ENCODE measurements at places on chromosomes 7 and 10.

DNA sequence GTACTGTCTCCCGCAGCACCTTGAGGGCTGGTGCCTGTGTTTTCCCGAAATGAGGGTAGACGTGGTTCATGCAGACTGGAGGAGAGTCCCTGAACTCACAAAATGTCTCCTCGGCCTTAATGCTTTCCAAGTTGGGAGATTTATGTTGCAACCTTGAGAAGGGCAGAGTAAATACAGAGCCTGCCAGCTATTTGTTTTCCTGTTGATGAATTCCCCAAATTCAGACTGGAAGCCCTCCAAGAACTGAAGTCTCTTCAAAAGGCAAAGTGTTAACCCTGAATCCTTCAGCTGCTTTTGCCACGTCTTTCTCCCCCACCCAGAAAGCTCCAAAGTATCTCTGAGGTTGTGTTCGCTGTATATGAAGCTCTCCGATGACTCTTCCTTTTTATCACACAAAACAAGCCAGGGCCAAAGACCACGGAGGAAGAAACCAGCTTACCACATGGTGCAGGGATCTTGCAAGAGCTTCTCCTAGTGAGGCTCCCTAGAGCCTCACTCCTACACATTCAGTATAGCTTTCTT is 254.7 kb upstream of the NFE2L3 start:
- DNase-seq: no peak

GRCh38 chr10:3414667-3415023 is 242.1 kb upstream of the PITRM1 start:
- no peak for DNase-seq

- no peak for DNase-seq
Observed at GRCh38 chr7:37920305-37920848, at the start of gene EPDR1. EPDR1 (plus strand) TSS chr7:37920640; CDS start chr7:37920940, 300 bp downstream.

- no peak for DNase-seq
Observed at GRCh38 chr7:127150543-127150942, 102.2 kb downstream of the GRM8 start.

GRCh38 chr7:30186725-30187124 is 51.9 kb downstream of the MTURN start:
- no peak for DNase-seq

GRCh38 chr7:116328161-116328560 is 117.8 kb downstream of the TES start:
- DNase-seq: no peak

DNA sequence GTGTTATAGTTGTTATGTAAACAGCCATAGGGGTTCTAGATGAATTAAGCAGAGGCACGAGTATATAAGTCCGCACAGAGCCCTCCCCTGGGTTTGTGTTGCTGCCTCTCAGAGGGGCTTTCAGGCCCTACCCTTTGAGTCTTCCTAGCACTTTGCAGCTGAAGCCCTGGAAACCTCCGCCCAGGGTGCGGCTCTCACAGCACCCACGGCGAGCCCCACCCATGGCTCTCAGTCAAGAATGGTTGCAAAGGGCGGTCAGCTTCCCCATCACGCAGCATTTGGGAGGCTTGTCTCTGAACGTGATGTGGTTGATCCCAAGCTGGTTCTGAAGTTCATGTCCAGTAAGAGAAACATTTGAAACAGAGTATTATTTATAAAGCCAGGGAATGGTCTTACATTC is 18.8 kb upstream of the INSIG1 start:
- no peak for DNase-seq

- no peak for DNase-seq
Observed at GRCh38 chr10:120177330-120177729, 279.7 kb upstream of the PLPP4 start.

DNA sequence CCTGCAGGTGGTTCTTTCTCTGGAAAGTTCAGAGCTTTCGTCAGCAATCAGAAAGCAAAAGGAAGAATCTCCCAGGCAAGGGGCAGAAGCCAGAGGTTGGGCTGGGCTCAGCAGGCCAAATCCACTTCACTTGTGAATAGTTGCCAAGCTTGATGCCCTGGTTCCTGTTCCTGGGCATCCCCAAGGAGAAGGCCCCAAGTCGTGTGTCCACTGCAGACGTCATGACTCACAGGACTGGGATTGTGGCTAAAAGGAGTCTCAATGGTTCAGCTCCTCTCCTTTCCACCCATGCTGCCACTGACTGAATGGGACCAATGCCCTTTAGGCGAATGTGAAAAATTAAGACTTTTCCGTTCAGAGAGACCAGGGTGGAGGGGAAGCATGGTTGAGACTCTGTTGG is 38.6 kb upstream of the TRIM8 start:
- DNase-seq: no peak

DNA sequence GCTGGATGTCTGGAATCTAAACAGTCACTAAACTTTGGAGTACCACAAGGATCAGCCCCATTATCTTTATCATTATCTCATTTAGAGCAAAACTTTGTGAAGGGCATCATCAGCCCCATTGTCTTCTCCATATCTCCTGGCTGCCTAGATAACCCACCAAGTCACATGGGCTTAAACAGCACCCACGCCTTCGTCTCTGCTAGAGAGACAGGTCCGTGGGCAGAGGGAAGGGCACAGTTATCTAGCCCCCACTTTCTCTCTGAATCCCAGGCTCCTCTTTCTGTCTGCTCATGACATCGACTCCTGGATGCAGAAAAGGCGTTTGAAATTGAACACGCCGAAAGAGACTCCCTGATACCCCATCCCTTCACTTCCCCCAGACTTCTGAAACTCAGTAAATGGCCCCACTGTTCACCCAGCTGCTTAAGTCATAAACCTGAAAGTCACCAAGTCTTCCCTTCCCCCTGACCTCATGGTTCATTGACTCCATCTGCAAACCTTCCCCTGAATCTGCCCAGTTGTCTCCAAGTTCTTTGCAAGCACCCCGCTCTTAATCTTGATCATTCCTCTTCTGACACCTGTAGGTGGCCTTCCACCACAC is 20.9 kb upstream of the PARD3 start:
- DNase-seq: no peak

DNA sequence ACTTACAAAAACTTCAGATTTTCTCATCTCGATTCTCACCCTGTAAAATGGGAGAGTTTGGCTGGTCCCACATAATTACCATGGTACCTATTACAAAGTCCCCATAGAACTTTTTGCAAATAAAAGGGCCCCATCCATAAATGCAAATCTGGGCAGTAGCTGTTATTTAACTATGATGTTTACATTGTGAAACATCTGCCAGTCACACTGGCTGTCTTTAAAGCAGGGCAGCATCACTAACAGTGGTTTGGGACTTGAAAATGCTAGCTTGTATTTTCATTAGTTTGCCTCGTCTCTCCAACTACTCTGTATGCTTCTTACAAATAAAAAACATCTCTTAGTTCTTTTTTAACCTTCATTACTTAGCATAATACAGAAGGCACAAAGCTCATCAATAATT is 240.7 kb downstream of the FZD1 start:
- no peak for DNase-seq

- DNase-seq: no peak
Observed at GRCh38 chr7:150360363-150361058, 8.1 kb upstream of the REPIN1 start.

GRCh38 chr10:60346661-60347060 is 43.0 kb downstream of the ANK3 start:
- no peak for DNase-seq

GRCh38 chr7:37549076-37549931 is 100.6 kb upstream of the ELMO1 start:
- no peak for DNase-seq

GRCh38 chr7:130891254-130892094 is 157.5 kb upstream of the KLF14 start:
- no peak for DNase-seq

DNA sequence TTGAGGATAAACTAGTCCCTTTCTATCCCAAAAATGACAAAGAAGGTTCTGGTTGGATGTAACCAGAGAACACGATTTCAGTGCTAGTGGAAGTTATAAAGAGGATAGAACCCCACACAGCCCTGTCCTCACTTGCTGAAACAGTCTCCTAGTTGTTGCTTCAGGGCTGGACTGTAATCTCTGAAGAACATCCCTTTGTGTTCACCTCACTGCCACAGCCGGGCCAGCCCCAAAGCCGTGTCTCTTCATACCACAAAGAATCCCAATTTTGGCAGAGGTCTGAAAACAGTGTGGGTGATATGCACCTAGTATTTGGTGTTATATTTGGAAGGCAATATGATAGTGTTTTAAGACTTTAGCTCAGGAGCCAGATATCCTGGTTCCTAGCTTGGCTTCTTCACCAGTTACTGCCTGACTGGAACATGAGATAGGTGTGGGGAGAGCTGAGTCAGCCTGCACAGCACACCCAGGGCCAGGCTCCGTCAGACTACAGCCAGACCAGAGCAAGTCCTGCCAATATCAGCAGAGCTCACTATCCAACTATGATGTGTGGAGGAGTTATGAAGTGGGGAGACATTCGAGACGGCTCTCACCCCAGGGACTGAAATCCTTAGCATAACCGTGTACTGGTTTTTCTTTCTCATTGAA is 21.2 kb downstream of the CYP3A4 start:
- DNase-seq: no peak

DNA sequence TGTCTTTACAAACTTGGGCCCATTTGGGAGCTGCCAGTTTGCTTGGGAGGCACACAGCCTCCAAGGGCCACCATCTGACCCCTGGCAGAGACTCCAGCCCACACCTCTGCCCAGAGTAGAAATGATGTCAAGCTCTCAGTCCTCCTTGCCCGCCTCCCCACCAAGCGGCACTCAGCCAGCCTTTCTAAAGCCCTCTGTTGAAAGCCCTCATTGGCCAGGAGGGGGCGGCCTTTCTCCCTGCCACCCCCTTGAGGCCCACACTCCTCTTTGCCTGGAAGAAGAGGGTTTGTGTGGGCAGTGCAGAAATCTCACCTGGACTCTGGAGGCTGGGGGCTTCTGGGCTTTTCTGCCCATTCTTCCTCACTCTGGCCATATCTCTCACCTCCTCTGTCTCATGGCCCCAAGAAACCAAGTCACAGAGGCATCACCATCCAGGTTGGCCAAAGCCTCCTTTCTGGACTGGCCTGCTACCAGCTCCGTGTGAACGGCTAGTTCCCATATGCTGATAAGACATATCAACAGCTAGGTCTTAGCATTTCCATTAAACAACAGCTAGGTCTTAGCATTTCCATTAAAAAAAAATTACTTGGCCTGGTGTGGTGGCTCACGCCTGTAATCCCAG is 36.1 kb downstream of the UBTD1 start:
- no peak for DNase-seq

GRCh38 chr10:125061557-125062226 is 98.7 kb downstream of the CTBP2 start:
- no peak for DNase-seq

DNA sequence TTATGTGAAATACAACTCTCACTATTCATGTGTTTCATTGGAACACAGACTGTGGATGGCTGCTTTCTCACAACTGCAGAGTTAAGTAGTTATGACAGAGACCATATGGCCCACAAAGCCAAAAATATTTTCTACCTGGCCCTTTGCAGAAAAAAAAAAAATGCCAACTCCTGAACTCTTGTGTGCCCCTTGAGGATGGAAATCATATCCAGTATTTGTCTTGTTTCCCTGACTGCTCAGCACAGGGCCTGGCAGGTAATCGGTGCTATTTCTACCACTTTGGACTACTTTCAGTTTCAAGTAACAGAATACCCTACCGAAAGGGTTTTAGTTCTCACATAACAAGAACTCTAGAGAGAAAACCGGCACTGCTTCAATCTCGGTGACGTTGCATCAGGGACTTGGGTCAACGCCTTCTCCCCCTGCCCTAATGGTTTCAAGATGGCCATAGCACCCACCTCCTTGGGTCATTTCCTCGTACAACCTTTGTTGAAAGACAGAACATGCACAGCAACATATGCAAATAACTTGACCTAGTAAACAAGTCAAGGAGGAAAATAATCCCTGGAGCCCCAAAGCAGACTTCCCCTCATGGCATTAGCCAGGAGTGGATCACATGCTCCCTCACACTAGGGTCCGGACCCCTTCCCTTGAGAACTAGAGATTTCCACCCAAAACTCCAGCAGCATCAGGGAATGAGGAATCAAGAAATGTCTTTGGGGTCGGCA is 11.8 kb upstream of the GPNMB start:
- DNase-seq: no peak

DNA sequence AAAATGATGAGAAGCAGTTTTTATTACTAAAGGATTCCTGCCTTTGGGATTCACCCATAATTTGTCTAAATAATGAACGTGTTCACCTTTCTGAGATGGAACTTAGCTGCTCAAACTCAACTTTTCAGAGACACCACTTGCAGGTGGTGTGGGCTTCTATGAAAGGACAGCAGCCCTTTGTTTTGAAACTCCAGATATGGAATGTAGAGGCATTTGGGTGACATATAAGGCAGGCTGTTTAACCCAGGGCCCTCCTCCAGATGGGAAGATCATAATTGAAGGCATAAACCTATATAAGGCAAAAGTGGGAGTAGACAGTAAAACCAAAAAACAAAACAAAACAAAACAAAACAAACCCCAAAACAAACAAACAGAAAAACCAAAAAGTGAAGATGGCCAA is 11.9 kb upstream of the HUS1 start:
- DNase-seq: no peak

- DNase-seq: no peak
Observed at GRCh38 chr7:32250003-32250402, 179.8 kb upstream of the PDE1C start.

- DNase-seq: no peak
Observed at GRCh38 chr7:6442114-6442513, 5.6 kb downstream of the DAGLB start.
